ENCODE measurements at places on chromosomes 5 and 9.
A peak's percentile ranks its signal among the peaks of the same experiment; 100 is the strongest.

DNA sequence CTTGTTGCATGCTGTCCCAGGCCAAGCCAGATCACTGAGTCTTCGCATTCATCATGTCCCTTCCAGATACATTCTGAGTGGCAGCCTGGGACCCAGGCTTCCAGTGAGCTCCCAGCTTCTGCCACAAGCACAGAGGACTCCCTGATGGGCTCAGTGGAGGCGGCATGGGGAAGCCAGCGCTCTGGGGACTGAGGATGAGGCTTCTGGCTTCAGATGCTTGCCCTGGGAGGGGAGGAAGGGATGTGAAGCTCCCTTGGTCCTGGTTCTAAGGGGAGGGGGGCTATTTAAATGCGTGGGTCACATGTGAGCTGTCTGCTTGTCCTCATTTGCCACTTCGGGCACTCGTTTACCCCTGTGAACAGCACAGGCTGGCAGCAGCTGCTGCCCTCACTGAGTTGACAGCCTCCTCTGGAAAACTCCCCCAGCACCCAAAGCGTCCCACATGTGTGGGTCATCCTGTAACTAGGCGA, 174.0 kb downstream of the NR3C1 start:
- DNase-seq = no peak

- DNase-seq = no peak
Observed at GRCh38 chr5:175638305-175638704, 19.6 kb upstream of the HRH2 start.

GRCh38 chr5:132457371-132458225, 33.0 kb downstream of the IRF1 start:
- peak; percentile 88 for DNase-seq

DNA sequence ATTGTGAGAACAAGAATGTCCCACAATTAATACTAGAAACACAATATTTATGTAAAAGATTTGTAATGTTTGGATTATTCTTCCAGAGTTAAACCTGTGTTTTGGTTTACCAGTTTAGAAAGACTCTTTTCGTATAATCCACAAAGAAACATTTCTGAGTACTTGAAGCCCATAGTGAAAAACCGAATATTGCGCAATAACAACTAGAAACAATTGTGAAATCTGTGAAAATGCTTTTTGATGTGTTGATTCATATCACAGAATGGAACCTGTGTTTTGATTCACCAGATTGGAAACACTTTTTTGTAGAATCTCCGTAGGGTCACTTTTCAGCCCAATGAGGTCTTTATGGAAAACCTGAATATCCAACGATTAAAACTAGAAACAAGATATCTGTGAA, 386.2 kb downstream of the PRDM9 start:
- DNase-seq = no peak

- DNase-seq = peak; percentile 27
Observed at GRCh38 chr5:67014957-67015400, 181.6 kb downstream of the CD180 start.

DNA sequence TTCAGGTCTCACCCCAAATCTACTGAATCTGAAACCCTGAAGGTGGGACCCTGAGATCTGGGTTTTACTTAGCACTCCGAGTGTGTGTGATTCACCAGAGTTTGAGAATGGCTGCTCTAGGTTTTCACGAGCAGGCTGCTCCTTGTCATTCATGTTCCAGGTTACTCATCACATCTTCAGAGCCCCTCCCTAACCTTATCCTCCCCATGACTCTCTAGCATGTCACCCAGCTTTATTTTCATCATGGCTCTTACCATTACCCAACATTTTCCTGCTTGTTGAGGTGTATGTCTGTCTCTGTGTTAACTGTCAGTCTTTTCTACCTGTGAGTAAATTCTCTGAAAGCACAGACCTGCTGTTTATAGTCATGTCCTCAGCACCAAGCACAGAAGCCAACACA, 319.2 kb downstream of the NSG2 start:
- no peak for DNase-seq
